ENCODE measurements at places on chromosomes 5 and 9.

DNA sequence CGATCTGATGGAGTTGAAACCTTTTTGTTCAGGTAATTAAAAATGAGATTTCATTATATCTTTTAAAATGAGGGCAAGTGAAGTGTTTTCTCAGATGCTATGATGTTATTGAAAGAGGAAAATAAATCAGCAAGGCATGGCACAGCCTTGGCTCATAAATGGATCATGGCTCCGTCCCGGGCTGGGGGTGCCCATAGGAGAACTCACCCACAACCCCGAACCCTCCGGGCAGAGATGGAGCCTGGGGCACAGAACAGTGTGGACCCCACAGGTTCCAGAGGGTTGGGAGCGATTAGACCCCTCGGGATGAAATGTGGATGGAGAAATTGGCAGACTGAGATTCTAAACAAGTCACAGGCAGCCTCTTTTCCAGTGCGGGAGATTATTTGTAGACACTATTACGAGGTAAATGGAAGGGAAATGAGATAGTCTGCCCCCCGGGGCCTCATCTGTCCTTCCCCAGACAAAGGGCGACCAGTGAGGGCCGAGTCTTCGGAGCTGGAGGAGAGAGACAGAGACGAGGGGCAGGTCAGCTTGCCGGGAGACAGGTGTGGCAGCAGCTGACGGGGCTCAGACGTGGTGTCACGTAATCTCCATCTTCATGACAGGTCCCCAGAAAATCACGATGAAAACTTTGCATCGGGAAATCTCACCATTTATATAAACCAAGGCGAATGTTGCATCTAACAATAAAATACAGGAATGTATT, 33.7 kb downstream of the NDUFS6 start:
- no peak overlapping the region for H3K4me3 ChIP-seq
- H3K4me1 ChIP-seq, result no peaks in the 10 kb centered on the region
- no peaks in the 10 kb centered on the region for H3K36me3 ChIP-seq

- H3K27me3 ChIP-seq, result no peaks in the 10 kb centered on the region
- no peak overlapping the region for H3K4me3 ChIP-seq
- no peak overlapping the region for H3K27ac ChIP-seq
These were observed 441.5 kb downstream of the RASEF start for GRCh38 chr9:82621447-82621846.

GRCh38 chr5:1195916-1196315, 5.5 kb upstream of the SLC6A19 start:
- no peaks in the 10 kb centered on the region for H3K4me1 ChIP-seq
- H3K36me3 ChIP-seq, result no peaks in the 10 kb centered on the region
- no peak overlapping the region for H3K27ac ChIP-seq
- DNase-seq, result no peak

GRCh38 chr9:71218774-71219173, 97.4 kb upstream of the TRPM3 start:
- H3K4me1 ChIP-seq, result no peaks in the 10 kb centered on the region
- no peak overlapping the region for H3K4me3 ChIP-seq
- DNase-seq, result no peak
- no peaks in the 10 kb centered on the region for H3K27me3 ChIP-seq
- no peaks in the 10 kb centered on the region for H3K36me3 ChIP-seq
- H3K27ac ChIP-seq, result no peak overlapping the region

DNA sequence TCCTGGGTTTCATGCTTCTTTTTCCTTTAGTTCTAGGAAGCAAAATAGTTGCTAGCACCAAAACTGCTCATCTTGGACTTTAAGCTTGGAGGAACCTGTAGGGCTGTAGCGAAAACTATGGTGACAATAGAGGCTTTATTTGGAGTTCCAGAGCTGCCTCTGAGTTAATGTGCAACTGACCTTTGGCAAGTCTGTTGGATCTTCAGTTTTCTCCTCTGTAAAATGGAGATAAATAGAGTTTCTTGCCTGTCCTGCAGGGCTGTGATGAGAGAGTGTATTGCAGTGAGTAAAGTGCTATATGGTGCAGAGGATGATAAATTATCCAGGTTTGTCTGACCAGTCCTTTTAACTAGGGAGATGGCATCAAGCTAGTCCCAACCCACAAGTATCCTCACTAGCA, 417.0 kb downstream of the MAN2A1 start:
- no peaks in the 10 kb centered on the region for H3K4me1 ChIP-seq
- H3K4me3 ChIP-seq, result no peak overlapping the region
- H3K36me3 ChIP-seq, result no peaks in the 10 kb centered on the region
